ENCODE measurements at places on chromosomes 2 and 18. TPM values are rescaled to one million over a fixed set of nuclear protein-coding genes. Genes with fewer than 3 reads are reported as not detected.

Gene DUSP19
- 3.9 TPM for total RNA-seq

Gene ANKRD30B
- total RNA-seq: not detected

Gene COL4A3
- total RNA-seq: 8.9 TPM

Gene WDFY1
- 33.2 TPM for total RNA-seq

Gene SRD5A2
- not detected for total RNA-seq

Gene OSGEPL1
- 7.0 TPM for total RNA-seq

Gene GPR148
- not detected for total RNA-seq

Gene PROKR1
- not detected for total RNA-seq

Gene NT5C1B
- total RNA-seq: not detected

Gene TDRD15
- not detected for total RNA-seq
